ENCODE measurements at places on chromosomes 5 and 9.
A peak's percentile ranks its signal among the peaks of the same experiment; 100 is the strongest.

DNA sequence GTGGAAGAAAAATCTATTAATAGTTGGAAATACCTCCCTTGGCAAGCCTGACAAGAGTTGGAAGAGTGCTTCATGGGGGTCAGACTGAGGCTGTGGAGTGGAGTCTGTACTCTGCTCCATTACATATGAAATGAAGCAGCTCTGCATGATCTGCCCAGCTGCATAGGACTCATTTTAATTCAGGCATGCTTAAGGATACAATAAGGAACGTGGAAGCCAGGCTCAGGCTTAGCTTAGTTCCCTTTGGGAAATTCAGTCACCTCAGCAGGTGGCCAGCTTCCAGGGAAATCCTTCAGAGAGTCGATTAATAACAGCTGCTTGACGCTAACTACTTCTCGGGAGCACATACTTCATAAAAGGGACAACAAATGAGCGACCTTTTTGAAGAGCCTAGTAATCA, 1672.9 kb upstream of the WWC1 start:
- DNase-seq, result no peak

GRCh38 chr5:174082286-174082685, 36.8 kb downstream of the NSG2 start:
- DNase-seq, result no peak

DNA sequence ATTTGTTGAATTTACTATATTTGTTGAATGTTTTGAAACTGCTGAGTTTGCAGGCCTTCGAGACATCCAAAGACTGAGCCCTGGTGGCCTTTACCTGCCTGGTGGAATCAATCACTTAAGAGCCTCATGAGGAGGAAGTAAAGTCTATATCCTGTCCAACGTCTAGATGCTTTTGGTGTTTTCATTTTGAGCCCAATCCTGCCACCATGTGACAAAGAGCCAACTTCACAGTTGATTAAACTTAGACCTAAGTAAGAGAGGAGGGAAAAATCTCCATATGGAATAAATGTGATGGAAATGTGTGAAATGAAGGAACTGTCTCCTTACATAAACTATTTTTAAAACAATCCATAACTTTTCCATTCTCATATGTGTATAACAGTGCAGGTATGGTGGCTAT, 220.1 kb downstream of the PRR16 start:
- DNase-seq, result no peak

GRCh38 chr5:181160152-181160754, 12.9 kb downstream of the OR2V2 start:
- DNase-seq, result peak; percentile 68
